ENCODE measurements at places on chromosomes 3 and 15.

DNA sequence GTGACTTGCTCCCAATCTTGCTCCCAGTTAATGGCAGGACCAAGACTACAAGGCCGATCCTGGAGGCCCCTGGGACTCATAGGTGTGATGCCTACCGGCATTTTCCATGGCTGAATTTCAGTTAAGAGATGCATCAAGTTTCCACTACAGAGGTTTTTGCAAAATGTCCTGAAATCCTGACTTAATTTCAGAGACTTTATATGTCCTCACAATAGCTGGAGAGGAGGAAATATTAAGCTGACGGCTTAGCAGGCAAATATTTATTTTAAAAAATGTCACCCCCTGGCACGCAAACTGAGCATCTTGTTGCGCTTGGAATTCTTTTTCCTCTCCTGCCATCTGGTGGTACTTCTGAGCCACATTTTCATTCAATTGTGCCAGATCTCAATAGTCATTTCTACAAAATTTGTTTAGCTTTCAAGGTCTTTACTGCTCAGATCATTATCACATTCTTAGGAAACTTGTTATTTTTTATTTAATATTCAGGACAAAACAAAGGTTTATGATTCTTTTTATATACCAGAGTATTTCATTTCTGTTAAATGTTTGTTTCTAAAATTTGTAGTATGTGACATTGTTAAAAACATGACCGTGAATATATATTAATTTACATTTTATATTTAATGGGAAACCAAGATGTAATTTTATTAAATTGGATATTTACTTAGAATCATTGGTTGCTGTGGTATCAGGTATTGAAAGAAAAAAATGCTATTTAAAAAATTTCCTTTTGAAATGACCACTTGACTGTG lies 189.2 kb upstream of the THRB start:
- no peak for DNase-seq

GRCh38 chr15:36218991-36219390 lies 360.4 kb upstream of the CDIN1 start:
- DNase-seq = no peak

DNA sequence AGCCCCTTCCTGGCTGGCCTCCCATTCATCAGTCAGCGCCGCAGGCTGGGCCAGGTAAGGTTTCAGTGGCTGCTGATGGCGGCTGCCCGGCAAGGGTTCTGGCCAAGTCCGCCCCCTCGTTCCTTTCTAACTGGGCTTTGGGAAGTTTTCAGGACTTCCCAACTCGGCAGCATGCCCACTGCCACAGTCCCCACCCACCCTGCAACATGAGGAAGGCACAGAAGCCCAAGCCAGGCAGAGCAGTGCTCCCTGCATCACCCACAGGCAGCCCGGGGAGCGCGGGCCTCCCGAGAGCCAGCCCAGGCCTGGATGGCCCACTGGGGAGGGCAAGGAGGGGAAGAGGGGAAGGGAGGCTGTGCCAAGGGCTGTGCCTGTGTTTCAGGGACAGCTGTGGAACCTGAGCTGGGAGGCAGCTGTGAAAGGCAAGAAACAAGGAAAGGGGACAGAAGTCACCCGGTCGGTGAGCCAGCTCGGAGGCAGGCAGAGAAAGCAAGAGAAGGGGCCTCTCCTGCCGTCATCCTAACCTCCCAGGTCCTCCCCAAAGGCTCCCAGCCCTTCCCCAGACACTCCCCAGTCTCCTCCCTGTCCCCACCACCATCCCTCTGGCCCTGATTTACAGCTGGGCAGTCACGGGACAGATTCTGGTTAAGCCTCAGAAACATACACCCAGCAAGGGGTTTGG lies 73.9 kb downstream of the CPN2 start:
- DNase-seq = no peak

GRCh38 chr3:125357032-125357658 lies 18.0 kb downstream of the ZNF148 start:
- peak; percentile 1 for DNase-seq

Measured in stimulated activated CD8-positive, alpha-beta memory T cell treated with anti-CD3 and anti-CD28 coated beads, Interleukin-7, amount 100 ng/mL, for 1 hour (primary cell).